NCI-H187 (cell line): ENCODE measurements at places on chromosomes 16 and 17.

GRCh38 chr16:57993438-57993837 lies 7.0 kb downstream of the ZNF319 start:
- DNase-seq, result no peak

DNA sequence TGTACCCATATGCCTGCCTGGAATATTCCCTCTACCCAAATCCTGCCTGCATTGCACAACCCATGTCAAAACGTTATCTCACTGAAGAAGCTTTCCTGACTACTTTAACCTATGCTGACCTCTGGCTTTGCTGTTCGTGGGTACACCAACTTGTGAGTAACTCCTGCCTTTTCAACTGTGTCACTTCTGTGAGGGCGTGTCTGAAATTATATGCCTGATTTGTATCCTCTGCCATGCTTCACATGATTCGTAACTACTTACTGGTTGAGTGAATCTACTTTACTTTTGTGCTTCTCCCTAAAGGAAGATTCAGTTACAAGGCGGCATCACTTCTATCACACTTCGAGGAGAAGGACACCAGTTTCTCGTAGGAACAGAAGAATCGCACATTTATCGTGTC lies 33.3 kb upstream of the USP43 start:
- DNase-seq, result no peak

- DNase-seq, result no peak
Measured at GRCh38 chr17:60712675-60713074, 35.0 kb downstream of the BCAS3 start.

DNA sequence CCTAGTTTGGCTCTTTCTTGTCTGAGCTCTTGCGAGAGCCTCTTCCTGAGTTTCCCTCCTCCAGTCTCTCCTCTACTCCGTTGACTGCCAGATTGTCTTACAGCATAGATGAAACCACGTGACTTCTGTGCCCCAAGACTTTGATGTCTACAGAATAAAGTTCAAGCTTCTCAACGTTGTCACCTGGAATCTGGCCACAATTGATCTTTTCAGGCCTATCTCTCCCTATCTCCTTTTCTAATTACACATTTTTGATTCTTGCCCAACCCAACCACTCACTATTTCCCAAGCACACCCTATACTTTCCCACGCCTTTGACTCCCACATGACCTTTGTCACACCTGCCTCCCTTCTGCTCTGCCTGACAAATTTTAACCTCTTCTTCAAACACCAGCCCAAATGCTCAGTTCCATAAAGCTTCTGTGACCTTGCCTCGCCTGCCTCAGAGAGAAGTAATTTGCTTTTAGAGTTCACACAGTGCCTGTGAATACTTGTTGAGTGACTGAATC lies 52.4 kb upstream of the PMFBP1 start:
- DNase-seq, result no peak

- no peak for DNase-seq
Measured at GRCh38 chr16:61681124-61681523, 355.1 kb downstream of the CDH8 start.

DNA sequence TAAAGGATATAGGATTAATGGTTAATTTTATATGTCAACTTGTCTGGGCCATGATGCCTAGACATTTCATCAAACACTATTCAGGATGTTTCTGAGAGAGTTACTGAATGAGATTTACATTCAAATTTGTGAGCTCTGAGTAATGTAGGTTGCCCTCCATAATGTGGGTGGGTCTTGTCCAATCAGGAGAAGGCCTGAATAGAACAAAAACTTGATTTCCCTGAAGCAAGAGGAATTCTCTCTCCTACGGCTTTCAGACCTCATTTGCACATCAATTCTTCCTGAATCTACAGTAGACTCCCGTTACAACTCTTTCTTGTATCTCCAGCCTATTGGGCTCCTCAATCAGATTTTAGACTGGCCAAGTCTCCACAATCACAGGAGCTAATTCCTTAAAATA lies 377.9 kb upstream of the PMFBP1 start:
- no peak for DNase-seq

- no peak for DNase-seq
Measured at GRCh38 chr16:29860218-29860617, 2.8 kb downstream of the CDIPT start.

- DNase-seq, result no peak
Measured at GRCh38 chr16:88961011-88961410, 16.0 kb downstream of the CBFA2T3 start.

GRCh38 chr17:61758430-61758829 lies 104.9 kb downstream of the BRIP1 start:
- no peak for DNase-seq

DNA sequence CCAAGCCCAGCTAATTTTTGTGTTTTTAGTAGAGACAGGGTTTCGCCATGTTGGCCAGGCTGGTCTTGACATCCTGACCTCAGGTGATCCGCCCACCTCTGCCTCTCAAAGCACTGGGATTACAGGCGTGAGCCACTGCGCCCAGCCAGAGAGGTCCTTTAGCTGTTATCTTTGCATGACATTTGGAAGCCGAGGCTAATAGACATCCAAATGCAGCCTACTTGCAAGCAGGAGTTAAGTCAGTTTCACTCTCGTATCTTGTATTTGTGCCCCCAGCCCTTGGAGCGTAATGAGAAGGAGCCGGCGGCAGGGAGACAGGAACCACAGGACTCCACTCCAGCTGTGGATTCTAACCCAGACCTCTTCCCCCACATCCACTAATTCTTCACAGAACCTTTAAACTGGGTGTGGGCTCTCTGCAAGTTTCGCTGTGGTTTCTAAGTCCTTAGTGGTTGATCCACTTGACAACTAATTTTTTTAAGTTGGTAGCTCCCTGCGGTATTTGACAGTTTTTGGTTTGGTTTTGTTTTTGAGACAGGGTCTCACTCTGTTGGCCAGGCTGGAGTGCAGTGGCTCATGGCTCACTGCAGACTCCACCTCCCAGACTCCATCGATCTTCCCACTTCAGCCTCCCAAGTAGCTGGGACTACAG lies 3.1 kb upstream of the CYTH1 start:
- DNase-seq, result no peak

DNA sequence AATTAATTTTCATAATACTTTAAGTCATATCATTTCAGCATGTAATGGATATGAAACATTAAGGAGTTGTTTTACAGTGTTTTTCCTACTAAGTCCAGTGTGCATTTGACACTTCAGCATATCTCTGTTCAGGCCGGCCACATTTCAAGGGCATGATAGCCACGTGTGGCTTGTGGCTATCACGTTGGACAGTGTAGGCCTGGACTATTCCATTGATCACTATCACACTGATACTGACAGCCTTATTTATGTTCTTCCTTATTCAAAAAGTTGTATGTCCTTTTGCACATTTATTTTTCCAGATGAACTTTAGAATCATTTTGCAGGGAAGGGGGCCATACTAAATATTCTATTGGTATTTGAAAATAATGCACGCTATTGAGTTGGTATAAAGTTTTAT lies 39.0 kb downstream of the AKAP1 start:
- no peak for DNase-seq

DNA sequence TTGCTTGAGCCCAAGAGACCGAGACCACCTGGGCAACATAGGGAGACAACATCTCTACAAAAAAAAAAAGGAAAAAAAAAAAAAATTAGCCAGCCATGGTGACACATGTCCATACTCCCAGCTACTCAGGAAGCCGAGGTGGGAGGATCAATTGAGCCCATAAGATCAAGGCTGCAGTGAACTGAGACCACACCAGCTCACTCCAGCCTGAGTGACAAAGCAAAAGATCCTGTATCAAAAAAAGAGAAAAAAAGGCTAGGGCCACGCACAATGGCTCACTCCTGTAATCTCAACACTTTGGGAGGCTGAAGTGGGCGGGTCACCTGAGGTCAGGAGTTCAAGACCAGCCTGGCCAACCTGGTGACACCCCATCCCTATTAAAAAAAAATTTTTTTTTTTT lies 13.8 kb downstream of the SUMO2 start:
- DNase-seq, result no peak
